ENCODE measurements at places on chromosomes 16 and 17.

DNA sequence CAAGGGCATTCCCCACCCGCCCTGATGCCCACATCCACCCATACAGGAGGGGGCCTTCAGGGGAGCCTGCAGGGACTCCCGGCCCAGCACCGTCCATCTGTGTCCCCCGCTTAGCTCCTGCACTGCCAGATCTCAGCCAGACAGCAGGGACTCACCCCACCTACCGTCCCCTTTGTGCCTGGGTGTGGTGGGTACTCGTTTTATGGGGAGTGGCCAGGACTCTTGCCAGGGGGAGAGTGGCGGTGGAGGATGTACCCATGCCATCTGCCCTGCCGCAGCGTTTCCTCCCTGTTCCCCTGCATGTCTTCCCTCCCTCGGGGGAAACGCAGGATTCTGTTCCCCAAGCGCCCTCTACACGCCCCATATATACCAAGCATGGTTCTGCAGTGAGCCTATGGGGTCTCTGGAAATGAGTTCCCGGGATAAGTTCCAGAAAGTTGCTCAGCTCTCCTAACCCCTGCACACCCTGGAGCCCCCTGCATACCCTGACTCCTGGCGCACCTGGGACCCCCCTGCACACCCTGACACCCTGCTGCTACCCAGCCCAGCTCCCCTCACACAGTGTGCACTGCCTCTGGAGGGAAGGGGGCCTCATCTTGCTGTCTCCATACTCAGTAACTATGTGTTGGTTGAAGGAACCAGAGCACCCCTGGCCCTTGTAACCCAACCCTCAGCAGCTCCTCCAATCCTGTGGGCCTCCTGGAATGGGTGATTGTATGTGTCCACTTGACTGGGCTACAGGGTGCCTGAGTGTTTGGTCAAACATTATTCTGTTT, 4.2 kb upstream of the MAFG start:
- no peak for DNase-seq

GRCh38 chr17:68613739-68614298, 12.7 kb upstream of the FAM20A start:
- peak; percentile 64 for DNase-seq

DNA sequence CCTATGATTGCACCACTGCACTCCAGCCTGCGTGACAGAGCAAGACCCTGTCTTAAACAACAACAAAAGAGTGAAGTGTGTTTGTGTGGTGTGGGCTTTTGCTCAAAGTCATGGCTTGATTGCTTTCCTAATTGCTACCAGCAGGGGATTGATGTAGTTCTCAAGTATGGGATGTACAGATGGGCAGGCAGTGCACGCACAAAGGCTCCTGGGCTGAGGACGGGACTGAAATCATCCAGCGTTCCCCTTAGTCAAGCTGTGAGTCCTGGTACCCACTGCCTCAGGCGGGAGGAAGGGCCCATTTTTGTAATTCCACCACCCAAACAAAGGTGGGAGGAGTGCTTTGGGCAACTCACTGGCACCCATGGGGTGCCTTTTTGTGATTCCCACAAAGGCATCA, 47.3 kb downstream of the GDE1 start:
- no peak for DNase-seq

GRCh38 chr17:42519546-42520491, 16.2 kb upstream of the NAGLU start:
- DNase-seq: peak; percentile 77

DNA sequence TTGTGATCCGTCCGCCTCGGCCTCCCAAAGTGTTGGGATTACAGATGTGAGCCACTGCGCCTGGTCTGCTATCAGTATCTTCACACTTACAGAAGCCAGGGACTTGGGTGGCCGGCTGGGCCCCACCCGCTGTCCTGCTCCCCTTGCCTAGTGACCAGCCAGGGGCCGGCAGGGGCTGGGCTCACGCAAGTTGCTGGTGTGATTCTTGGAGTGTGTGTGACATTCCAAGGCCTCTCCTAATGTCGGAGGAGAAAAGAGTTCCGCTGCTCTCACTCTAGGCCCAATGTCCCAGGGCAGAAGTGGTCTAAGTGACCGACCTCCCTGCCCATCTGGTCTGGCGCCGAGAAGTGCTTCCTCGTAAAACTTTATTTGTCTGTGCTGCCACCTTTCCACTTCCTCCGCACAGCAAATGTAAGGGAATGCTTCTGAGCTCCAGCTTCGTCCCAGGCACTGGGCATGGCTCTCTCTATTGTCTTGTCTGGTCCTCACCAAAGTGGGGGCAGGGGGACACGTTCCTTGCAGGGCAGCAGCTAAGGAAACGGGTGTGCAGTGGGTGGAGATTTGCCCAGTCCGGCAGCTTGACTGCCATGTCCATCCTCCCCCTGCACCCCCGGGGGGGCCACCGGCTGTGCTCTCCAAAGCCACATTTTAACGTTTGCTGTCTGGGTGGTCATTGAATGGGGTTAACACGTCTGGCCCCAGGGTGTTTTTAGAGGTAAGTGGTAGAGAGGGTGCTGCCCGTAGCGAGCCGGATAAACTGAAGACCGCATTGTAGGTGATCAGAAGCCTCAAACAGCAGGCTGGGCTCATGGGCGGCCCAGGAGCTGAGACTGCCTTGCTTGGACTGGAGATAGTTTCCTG, 7.8 kb upstream of the GSE1 start:
- no peak for DNase-seq

GRCh38 chr16:879461-879861, 78.9 kb upstream of the GNG13 start:
- no peak for DNase-seq

- peak; percentile 57 for DNase-seq
Observed at GRCh38 chr17:72931635-72932034, 160.9 kb downstream of the SLC39A11 start.

- DNase-seq: no peak
Observed at GRCh38 chr17:72693151-72693878, 399.2 kb downstream of the SLC39A11 start.

DNA sequence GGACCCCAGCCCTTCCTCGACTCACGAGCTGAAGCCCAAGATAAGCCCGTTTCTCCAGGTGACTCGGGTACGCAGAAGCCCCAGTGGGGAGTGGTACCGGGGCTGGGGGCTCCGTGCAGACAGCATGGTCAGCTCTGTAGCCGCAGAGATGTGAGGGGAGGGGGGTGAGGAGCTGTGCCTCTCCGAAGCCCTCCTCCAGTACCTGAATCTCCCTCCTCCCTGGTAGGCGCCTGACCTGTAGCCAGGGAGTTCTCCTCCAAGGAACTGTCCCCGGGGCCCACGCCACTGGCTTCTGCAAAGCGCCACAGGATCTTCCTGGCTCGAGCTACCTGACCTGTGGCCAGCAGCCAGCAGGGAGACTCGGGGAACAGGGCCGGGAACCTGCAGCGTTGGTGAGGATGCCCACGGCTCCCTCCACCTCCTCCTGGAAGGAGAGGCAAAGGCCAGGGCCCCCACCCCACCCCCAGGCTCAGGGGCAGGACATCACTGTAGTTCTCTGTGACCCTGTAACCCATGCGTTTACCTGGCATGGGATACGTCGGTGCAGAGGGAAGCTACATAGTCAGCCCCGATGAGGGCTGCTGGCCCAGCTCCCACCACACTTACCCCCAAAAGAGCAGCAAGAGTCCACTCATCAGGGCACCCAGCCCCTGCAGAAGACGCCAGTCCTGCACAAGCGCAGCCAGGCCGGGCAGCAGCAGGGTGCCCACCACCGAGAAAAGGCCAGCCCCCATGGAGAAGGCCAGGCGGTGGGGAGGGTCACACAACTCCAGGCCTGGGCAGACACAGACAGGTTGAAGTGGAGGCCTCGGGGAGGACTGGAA, 1.7 kb downstream of the SLC22A31 start:
- no peak for DNase-seq

- DNase-seq: no peak
Observed at GRCh38 chr17:43427362-43428043, 28.7 kb downstream of the ARL4D start.

DNA sequence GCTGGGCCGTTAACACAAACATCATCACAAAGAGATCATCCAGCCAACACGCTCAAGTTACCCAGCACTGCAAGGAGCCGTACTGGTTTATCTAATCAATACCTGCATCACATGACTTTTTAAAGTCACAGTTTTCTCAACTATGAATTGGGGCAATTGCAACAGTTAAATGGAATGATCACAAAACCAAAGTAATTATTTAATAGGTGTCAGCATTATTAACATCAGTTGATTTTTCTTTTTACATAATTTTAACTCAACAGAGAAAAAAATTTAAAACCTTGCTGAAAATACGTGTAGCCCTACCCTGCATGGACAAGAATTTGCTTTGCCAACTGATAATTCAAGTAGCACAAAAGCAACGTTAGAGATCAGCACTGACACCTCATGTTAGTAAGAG, 95.7 kb upstream of the SOX9 start:
- no peak for DNase-seq

DNA sequence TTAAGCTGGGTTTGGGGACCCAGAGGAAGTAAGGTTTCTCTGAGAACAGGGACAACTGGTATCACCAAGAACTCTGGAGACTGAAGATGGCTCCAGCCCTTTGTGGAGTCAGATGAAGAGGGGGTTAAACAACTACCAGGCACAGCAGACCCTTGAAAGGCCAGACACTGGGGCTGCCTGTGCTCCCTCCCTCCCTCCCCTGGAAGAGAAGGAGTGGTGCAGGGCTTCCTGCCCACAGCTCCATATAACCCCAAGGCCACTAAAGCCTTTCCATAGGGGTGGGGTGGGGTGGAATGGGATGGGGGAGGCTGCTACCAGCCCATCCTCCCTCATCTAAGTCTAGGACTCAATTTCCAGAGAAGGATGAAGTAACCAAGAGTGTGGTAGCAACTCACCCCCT, 66.7 kb downstream of the CCDC182 start:
- no peak for DNase-seq

- peak; percentile 39 for DNase-seq
Observed at GRCh38 chr16:85689285-85689949, 663 bp upstream of the GINS2 start.

GRCh38 chr17:15023589-15024336, 241.4 kb downstream of the PMP22 start:
- no peak for DNase-seq

DNA sequence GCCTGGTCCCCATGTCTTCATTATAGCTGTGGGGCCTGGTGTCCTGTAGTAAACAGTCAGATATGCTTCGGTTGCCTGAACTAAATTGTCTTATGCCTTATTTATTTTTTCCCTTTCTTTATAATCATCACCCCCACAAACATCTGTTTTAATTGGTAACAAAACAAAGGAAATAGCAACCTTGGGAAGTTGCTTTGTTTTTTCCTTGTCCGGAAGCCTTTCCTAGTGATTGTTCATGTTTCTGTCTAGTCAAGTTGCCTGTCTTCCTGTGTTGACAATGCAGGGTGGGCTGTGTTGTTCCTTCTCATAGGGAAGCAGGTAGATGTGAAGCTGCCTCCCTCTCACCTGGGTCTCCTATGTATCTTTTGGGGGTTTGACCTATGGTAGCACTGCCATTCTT, 16.7 kb downstream of the PGS1 start:
- DNase-seq: no peak

DNA sequence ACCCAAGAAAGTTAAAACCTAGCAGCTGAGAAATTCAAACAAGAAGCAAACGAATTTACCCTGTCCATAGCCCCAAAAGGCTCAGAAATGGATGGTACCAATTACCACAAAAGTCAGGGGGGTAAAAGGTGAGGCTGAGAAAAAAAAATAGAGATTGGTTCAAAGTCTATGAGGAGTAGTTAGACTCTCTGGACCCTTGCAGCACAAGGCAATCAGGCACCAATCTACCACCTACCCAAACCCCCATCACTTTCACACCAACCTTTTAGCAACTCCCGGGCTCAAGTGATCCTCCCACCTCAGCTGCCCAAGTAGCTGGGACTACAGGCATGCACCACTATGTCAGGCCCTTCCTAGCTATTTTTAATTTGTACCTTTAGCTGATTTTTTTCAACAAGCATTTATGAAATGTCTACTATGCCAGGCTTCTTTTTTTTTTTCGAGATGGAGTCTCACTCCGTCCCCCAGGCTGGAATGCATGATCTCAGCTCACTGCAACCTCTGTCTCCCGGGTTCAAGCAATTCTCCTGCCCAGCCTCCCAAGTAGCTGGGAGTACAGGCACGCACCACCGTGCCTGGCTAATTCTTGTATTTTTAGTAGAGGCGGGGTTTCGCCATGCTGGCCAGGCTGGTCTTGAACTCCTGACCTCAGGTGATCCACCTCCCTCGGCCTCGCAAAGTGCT, 40.8 kb downstream of the USP32 start:
- no peak for DNase-seq

GRCh38 chr17:11372692-11373091, 131.7 kb downstream of the SHISA6 start:
- DNase-seq: no peak

GRCh38 chr16:84111525-84111924, 5.2 kb downstream of the MBTPS1 start:
- DNase-seq: no peak

DNA sequence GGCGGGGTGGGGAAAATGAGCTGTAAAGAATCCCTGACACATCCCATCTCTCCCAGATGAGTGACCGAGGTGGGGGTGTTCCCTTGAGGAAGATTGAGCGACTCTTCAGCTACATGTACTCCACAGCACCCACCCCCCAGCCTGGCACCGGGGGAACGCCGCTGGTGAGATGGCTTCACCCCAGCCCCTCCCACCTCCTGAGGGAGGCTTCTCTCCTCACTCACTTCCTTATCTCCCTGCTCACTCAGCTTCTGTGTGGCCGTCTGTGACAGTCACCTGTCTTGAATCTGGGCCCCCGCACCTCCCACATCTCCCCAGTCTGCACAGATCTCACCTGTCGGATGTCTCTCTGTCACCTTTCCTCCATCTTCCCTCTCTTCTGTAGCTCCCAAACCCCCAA, 13.4 kb downstream of the PDK2 start:
- no peak for DNase-seq

DNA sequence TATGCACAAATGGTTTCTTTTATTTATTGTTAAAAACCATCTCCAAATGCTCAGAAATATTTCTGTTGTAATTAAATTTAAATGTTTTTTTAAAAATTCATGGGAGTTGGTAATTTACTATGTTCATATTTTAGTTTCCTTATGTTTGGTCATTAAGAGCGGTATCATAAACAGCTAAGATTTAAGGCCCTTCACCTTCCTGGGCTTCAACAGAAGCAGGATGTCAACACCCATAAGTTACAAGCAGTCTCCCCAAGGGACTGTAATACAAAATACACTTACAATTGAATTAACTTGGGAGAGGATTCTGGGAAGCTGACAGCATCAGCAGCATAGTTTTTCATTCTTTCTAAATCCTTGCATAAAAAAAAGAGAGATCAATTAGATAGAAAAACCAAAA, 30.9 kb upstream of the TANC2 start:
- DNase-seq: no peak

- DNase-seq: peak; percentile 74
Observed at GRCh38 chr17:48605409-48605919, 678 bp upstream of the HOXB6 start.

- DNase-seq: no peak
Observed at GRCh38 chr16:89050868-89051311, 42.8 kb upstream of the ACSF3 start.

All from HT-29 (cell line).